CD4-positive, CD25-positive, alpha-beta regulatory T cell (primary cell): ENCODE measurements at places on chromosomes 11 and 22. TPM values are rescaled to one million over a fixed set of nuclear protein-coding genes. Genes with fewer than 3 reads are reported as not detected.

The MGAT3 gene
- 0.12 TPM for total RNA-seq

The LRRC56 gene
- 5.8 TPM for total RNA-seq

The OR52N4 gene
- 1.6 TPM for total RNA-seq

The TP53I11 gene
- total RNA-seq = 17.4 TPM

The STX3 gene
- total RNA-seq = 3.1 TPM

The BRSK2 gene
- total RNA-seq = 0.42 TPM

The PITPNM1 gene
- 116 TPM for total RNA-seq

The SYT9 gene
- not detected for total RNA-seq

The PGA5 gene
- total RNA-seq = not detected

The CRYBA4 gene
- total RNA-seq = not detected

The CCDC157 gene
- total RNA-seq = 7.1 TPM

DNA sequence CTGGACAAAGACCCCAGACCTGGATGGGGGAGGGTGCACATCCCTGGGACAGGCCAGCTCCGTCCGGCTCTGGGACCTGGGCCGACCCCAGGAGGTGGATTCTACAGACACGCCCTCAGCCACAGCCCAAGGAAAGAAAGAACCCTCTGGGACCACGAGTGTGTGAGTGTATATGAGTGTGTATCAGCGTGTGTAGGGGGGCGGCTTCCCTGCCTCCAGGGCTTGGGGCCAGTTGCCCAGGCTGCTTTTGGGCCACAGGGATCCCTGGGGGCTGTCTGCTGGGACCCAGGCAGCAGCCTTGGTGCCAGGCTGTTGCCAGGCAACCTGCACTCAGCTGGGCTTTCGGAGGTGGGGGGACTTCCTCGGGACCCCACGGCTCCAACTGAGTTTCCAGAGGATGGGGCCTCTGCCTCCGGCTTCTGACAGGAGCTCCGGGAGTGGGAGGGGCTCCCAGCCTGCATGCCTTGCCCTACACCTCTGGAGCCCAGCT lies 8.9 kb downstream of the DUSP8 start:
- H3K27ac ChIP-seq = no peak overlapping the region
- no peaks in the 10 kb centered on the region for H3K4me1 ChIP-seq
- no peak overlapping the region for H3K4me3 ChIP-seq
- H3K27me3 ChIP-seq = no peaks in the 10 kb centered on the region
- H3K36me3 ChIP-seq = no peaks in the 10 kb centered on the region

- H3K27me3 ChIP-seq = peaks cover 3% of the 10 kb centered on the region
- no peak overlapping the region for H3K27ac ChIP-seq
- H3K4me3 ChIP-seq = no peak overlapping the region
- no peaks in the 10 kb centered on the region for H3K4me1 ChIP-seq
- H3K36me3 ChIP-seq = no peaks in the 10 kb centered on the region
- no peak for DNase-seq
Observed at GRCh38 chr22:49352361-49353169, 475.1 kb downstream of the BRD1 start.

GRCh38 chr11:129766898-129767604 lies 48.6 kb upstream of the TMEM45B start:
- H3K4me3 ChIP-seq = no peak overlapping the region
- H3K27ac ChIP-seq = no peak overlapping the region
- no peaks in the 10 kb centered on the region for H3K4me1 ChIP-seq

- H3K36me3 ChIP-seq = no peaks in the 10 kb centered on the region
- H3K4me1 ChIP-seq = no peaks in the 10 kb centered on the region
- no peak for DNase-seq
- no peaks in the 10 kb centered on the region for H3K27me3 ChIP-seq
- H3K27ac ChIP-seq = no peak overlapping the region
Observed at GRCh38 chr11:19853016-19853415, 140.4 kb downstream of the NAV2 start.

DNA sequence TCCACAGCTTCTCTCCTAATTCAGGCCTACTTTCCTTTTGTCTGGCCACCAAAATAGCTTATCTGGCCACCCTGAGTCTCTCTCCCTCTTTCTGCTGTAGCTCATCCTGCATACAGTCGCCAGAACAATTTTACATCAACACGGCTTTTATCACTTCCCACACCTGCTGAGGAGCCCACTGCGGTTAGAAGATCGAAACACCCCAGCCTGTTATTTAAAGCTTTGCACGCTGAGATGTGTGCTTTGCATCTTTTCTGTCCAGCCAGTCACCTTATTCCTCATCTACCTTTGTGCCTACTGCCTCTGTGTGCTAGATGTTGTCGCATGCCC lies 96.0 kb downstream of the COMMD9 start:
- no peaks in the 10 kb centered on the region for H3K27me3 ChIP-seq
- H3K4me3 ChIP-seq = no peak overlapping the region
- H3K27ac ChIP-seq = no peak overlapping the region
- no peaks in the 10 kb centered on the region for H3K36me3 ChIP-seq

DNA sequence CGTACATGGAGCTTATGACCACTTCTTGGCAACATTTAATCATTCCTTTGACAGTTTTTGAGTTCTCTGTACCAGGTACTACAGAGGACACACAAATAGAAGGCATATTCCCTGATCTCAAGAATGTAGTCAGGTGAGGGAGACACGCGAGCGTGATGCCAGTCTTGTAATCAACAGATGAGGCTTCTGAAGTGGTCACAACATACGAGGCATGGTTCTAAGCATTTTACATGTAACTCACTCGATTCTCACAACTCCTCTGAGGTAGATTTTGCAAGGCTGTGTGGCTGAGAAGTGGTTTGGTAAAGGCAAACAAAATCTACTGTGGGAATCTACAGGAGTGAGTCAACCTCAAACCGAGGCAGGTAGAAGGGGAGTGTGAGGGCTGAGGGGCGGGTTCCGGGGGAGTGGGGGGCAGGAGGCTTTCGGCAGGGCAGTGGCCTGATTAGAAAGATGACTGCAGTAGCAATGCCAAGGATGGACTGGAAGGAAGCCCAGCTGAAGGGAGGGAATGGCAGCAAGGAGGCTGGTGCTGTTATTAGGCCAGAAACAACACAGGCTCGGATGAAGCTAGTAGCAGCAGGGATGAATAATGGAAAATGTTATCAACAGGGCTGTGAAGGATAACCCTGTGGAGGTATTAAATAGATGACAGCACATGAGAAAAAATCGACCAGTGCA lies 63.8 kb downstream of the ST14 start:
- H3K4me1 ChIP-seq = no peaks in the 10 kb centered on the region
- H3K27ac ChIP-seq = no peak overlapping the region
- H3K27me3 ChIP-seq = no peaks in the 10 kb centered on the region
- no peak for DNase-seq

GRCh38 chr11:27524155-27524554 lies 17.6 kb upstream of the LIN7C start:
- H3K36me3 ChIP-seq = no peaks in the 10 kb centered on the region
- no peak overlapping the region for H3K27ac ChIP-seq
- DNase-seq = no peak
- H3K4me3 ChIP-seq = no peak overlapping the region
- H3K4me1 ChIP-seq = no peaks in the 10 kb centered on the region

GRCh38 chr11:2961080-2961479 lies 31.0 kb downstream of the NAP1L4 start:
- H3K4me1 ChIP-seq = no peaks in the 10 kb centered on the region
- H3K36me3 ChIP-seq = peaks cover 98% of the 10 kb centered on the region
- H3K27ac ChIP-seq = no peak overlapping the region
- no peak for DNase-seq

- no peak overlapping the region for H3K4me3 ChIP-seq
- H3K4me1 ChIP-seq = no peaks in the 10 kb centered on the region
- H3K27me3 ChIP-seq = no peaks in the 10 kb centered on the region
- H3K27ac ChIP-seq = no peak overlapping the region
- no peak for DNase-seq
Observed at GRCh38 chr11:45169310-45170072, 23.1 kb downstream of the PRDM11 start.

DNA sequence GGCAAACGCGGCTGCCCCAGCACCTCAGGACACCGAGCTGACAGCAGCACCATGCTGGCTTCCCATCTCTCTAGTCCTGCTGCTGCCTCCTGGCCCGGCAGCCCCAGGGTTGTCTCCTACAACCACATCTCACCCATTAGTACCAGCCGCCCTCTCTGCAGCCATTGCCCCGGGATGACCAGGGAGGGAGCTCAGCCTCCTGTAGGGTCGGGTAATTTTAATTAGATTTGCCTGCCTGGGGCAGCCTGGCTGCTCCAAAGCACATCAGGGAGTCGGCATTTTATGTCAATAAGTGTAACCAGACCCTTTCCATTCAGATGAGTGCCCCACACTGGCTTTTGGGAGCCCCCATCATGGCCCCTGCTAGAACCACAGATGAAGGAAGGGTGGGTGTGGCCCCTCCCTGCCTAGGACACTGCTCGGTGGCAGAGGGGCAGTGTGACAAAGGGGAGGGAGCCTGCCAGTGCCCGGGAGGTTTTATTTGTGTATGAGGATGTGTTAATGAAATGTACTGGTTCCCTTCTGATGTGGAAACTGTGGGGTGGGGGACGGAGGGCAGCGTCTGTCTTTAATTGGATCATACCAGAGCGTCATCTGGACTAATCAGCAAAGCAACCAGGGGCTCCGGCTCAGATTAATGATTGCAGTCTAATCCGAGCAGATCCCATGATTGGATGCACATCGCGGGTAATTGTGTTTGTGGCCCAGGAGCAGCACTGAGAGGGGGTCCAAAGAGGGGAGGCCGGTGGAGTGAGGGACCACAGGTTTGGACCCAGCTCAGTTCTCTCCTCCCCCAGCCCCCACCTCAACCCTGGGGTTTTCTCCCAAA lies 125.3 kb downstream of the FEZ1 start:
- H3K4me3 ChIP-seq = no peak overlapping the region
- peaks cover 4% of the 10 kb centered on the region for H3K27me3 ChIP-seq
- no peaks in the 10 kb centered on the region for H3K4me1 ChIP-seq
- no peaks in the 10 kb centered on the region for H3K36me3 ChIP-seq
- no peak overlapping the region for H3K27ac ChIP-seq

DNA sequence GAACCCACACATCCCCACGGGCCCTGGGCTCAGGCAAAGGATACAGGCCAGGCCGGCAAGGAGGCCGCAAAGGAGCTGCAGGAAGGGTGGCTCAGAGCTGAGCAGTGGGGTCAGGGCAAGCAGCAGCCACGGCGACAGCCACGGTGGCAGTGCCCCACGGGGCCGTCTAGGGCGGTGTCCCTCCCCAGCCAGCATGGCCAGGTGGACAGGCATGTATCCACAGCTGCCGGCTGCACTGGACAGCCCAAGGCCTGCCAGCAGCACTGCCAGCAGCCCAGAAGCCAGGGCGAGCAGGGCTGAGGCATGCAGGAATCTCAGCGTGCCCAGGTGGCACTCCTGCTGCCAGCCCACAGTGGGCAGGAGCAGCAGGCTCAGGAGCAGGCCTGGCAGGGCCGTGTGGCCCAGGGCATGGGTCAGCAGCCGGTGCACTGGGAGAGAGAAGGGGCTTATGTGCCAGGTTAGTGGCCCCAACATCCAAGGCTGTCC lies 3.9 kb downstream of the RHBDD3 start:
- no peaks in the 10 kb centered on the region for H3K36me3 ChIP-seq
- H3K4me3 ChIP-seq = no peak overlapping the region
- H3K4me1 ChIP-seq = peaks cover 17% of the 10 kb centered on the region
- H3K27me3 ChIP-seq = no peaks in the 10 kb centered on the region
- no peak overlapping the region for H3K27ac ChIP-seq

DNA sequence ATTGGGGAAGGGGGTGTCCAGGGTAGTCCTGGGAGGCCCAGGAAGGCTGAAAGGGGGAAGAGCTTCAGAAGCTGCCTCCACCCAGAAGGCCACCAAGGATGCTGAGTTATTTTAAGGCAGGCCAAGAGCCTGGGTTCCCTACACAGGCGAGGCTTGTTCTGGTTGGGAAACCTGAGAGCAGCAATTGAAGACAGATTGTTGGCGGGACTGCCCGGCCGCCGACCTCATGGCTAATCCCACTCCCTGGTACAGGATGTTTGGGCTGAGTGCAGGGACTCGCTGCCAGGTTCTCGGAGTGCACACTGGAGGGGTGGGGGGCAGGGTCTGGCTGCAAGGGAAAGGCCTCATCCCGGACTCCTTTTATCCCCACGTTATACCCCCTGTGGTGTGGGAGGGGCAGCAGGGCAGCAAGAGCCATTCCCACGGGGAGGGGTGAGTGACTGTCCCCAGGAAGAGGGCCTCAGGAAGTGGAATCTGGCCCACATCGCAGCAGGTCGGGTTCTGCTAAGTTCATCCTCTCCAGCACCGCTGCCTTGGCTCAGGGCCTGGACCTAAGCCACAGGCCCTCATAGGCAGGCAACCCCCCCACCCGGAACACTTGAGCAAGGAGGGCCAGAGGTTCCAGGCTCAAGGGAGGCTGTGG lies 43.6 kb upstream of the PRR5 start:
- no peak overlapping the region for H3K4me3 ChIP-seq
- H3K4me1 ChIP-seq = peaks cover 23% of the 10 kb centered on the region
- H3K27ac ChIP-seq = no peak overlapping the region
- H3K27me3 ChIP-seq = no peaks in the 10 kb centered on the region

GRCh38 chr11:11524436-11525061 lies 97.3 kb downstream of the GALNT18 start:
- H3K27ac ChIP-seq = no peak overlapping the region
- H3K36me3 ChIP-seq = no peaks in the 10 kb centered on the region
- no peaks in the 10 kb centered on the region for H3K27me3 ChIP-seq
- H3K4me3 ChIP-seq = no peak overlapping the region
- H3K4me1 ChIP-seq = no peaks in the 10 kb centered on the region

GRCh38 chr22:42919199-42919598 lies 62.1 kb upstream of the ARFGAP3 start:
- no peak overlapping the region for H3K4me3 ChIP-seq
- H3K36me3 ChIP-seq = no peaks in the 10 kb centered on the region
- H3K4me1 ChIP-seq = no peaks in the 10 kb centered on the region
- no peak for DNase-seq

GRCh38 chr11:71927820-71928736 lies at the start of gene XNDC1N:
XNDC1N (minus strand) TSS chr11:71928594; CDS start chr11:71923353, 5,241 bp downstream.
- peak within 1 kb of the TSS; percentile 93 for H3K27ac ChIP-seq
- H3K36me3 ChIP-seq = no peaks in the 10 kb centered on the region
- peaks cover 27% of the 10 kb centered on the region for H3K4me1 ChIP-seq
- DNase-seq = peak; percentile 94

- H3K4me3 ChIP-seq = no peak overlapping the region
- H3K27me3 ChIP-seq = no peaks in the 10 kb centered on the region
- no peak overlapping the region for H3K27ac ChIP-seq
- H3K36me3 ChIP-seq = no peaks in the 10 kb centered on the region
- no peak for DNase-seq
- H3K4me1 ChIP-seq = no peaks in the 10 kb centered on the region
Observed at GRCh38 chr22:46490538-46490937, 46.9 kb downstream of the CELSR1 start.

GRCh38 chr11:71241721-71242259 lies 10.6 kb downstream of the SHANK2 start:
- no peak overlapping the region for H3K27ac ChIP-seq
- H3K36me3 ChIP-seq = no peaks in the 10 kb centered on the region
- DNase-seq = no peak
- H3K4me3 ChIP-seq = no peak overlapping the region
- no peaks in the 10 kb centered on the region for H3K4me1 ChIP-seq

- no peak overlapping the region for H3K4me3 ChIP-seq
- no peaks in the 10 kb centered on the region for H3K4me1 ChIP-seq
- no peaks in the 10 kb centered on the region for H3K36me3 ChIP-seq
- no peak overlapping the region for H3K27ac ChIP-seq
- no peak for DNase-seq
Observed at GRCh38 chr11:7871056-7871455, 60.0 kb downstream of the OR10A6 start.

GRCh38 chr22:38088629-38089473 lies 4.9 kb upstream of the SLC16A8 start:
- H3K36me3 ChIP-seq = no peaks in the 10 kb centered on the region
- no peak overlapping the region for H3K27ac ChIP-seq
- no peak overlapping the region for H3K4me3 ChIP-seq
- no peaks in the 10 kb centered on the region for H3K4me1 ChIP-seq
- no peak for DNase-seq
